CD4-positive, alpha-beta T cell treated with Interferon gamma for 1 hour (primary cell): ENCODE measurements at places on chromosomes 12 and 14.
A peak's percentile ranks its signal among the peaks of the same experiment; 100 is the strongest.

- peak; percentile 47 for DNase-seq
These were observed 4.6 kb downstream of the MARCHF9 start for GRCh38 chr12:57759360-57759980.

GRCh38 chr12:21155522-21156351, 24.7 kb downstream of the SLCO1B1 start:
- no peak for DNase-seq

DNA sequence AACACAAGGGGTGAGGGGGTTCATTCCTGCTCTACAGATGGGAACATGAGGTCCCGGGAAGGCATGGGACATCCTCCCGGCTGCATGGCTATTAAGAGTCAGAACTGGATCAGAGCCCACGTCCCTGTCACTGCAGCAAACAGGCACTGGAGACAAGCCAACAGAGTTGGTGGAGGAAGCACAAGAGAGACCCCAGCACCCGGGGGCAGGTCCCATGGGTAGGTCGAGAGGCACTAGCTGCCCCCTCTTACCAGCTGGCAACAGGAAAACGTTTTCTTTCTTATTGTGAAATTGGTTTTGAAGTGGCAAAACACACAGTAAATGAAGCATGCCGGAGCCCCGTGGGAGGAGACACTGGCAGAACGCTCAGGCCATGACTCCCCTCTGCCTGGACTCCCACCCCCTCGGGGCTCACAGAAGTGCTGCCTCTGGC, 43.6 kb downstream of the SYNE3 start:
- DNase-seq, result no peak

DNA sequence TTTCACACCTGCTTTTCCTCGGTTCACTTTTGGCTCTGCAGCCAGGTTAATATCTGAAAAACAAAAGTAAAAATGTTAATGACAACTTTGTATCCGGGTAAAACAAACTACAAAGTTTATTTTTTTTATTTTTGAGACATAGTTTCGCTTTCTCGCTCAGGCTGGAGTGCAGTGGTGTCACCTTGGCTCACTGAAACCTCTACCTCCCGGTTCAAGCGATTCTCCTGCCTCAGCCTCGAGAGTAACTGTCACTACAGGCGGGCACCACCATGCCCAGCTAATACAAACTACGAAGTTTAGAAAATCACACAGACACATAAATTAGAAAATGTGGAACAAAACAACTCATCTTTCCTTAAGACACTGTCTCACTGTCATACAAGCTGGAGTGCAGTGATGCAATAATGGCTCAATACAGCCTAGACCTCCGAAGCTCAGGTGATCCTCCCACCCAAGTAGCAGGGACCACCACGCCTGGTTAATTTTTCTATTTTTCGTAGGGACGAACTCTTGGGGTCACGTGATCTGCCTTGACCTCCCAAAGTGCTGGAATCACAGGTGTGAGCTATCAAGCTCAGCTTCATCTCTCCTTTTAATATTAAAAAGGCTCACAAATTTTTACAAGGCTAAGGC, 38.1 kb downstream of the HNRNPC start:
- no peak for DNase-seq

GRCh38 chr12:49287876-49288275, 7.1 kb upstream of the PRPH start:
- DNase-seq, result no peak
